ENCODE measurements at places on chromosomes 4 and X. TPM values are rescaled to one million over a fixed set of nuclear protein-coding genes. Genes with fewer than 3 reads are reported as not detected.

DNA sequence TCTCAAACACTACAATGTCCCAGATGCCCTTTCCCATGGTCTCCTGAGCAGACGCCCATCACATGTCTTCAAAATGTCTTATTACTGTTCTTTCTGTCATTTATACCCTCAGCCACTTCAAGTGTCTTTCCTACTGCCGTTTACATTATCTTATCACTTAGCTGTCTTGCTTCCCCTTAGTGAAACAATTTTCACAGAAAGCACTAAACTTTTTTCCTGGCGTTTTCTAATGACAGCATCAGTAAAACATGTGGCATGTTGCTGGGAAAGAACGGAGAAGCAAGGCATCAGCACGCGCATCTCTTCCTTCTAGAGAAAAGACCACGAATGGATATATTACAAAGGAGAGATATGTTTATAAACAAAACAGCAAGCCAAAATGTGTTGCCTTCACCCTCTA, 189.7 kb upstream of the SLIT2 start:
- DNase-seq: no peak

- DNase-seq: no peak
These were observed 12.7 kb downstream of the ARMCX6 start for GRCh38 chrX:101605146-101605545.

GRCh38 chr4:23015821-23016220, 323.1 kb downstream of the GBA3 start:
- no peak for DNase-seq

GRCh38 chr4:107058828-107059227, 22.7 kb upstream of the DKK2 start:
- DNase-seq: no peak

MGAT4D gene
- total RNA-seq: not detected

RNF150 gene
- 20.5 TPM for total RNA-seq

BGN gene
- total RNA-seq: 204 TPM

ARX gene
- total RNA-seq: not detected
